Activated naive CD4-positive, alpha-beta T cell treated with Interleukin-2 at 50 U/mL for 16 hours (primary cell): ENCODE measurements at places on chromosomes 2 and 18.

- no peak for DNase-seq
Observed at GRCh38 chr2:220015576-220015975, 388.1 kb downstream of the SLC4A3 start.

GRCh38 chr18:50928551-50928950 lies 39.3 kb upstream of the ELAC1 start:
- DNase-seq: no peak

- no peak for DNase-seq
Observed at GRCh38 chr2:231917280-231918066, 8.7 kb downstream of the NPPC start.

DNA sequence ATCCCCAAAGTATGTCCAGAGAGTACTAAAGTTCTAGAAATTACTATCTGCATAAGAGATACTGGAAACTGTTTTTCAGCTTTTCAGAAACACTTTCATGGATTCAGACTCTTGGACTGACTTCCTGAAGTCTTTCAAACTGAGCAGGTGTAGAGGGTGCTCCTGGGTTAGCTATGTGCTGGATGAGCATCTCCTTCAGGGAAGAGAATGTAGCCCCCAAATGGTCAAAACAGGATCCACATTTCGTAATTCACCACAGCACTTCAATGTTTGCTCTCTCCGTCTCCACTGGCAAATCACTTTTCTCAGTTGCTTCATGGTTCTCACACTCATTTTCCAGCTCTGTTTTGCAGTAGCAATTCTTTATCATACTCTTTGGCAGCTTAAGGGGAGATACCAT lies 23.2 kb upstream of the SATB2 start:
- no peak for DNase-seq

DNA sequence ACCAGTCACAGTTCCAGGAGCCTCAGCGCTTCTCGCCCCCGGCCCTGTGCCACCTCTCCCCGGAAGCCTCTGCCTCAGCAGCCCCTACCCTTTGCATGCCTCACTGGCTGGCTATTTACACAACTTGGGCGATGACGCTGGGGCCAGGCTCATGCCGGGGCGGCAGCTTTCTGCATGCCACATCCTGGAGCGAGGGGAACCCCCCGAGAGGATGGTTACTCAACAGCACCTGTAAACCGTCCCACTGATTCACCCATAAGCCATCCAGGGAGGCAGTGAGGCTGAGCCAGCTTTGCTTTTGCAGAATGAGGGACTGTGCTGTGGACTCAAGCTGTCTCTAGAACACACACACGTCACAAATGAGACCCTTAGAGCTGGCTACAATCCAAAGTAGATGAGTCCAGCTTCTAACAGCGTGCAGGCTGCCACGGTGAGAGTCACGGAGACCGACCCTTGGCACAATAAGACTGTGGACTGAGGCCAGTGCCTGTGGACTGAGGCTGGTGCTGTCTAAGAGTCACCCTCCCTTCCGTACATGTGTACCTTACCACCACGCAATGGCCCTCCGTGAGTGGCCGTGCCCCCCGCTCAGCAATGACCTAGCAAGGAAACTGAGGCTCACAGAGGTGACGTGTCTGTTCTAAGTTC lies 45.6 kb upstream of the ODC1 start:
- peak; percentile 90 for DNase-seq

GRCh38 chr18:73168236-73168635 lies 300.4 kb upstream of the NETO1 start:
- DNase-seq: no peak

- DNase-seq: no peak
Observed at GRCh38 chr18:21853016-21853415, 112.4 kb downstream of the MIB1 start.

- no peak for DNase-seq
Observed at GRCh38 chr18:61980355-61980754, 87.5 kb upstream of the RNF152 start.

DNA sequence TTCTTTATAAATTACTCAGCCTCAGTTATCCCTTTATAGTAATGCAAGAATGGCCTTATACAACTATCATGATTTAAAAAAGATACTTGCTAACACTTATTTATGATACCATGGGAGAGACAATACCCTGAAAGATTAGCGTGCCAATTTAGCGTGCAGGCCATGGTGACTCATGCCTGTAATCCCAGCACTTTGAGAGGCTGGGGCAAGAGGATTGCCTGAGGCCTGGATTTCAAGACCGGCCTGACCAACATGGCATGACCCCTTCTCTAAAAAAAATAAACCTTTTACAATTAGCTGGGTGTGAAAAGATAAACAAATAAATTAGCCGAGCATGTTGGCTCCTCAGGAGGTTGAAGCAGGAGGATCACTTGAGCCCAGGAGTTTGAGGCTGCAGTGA lies 493.4 kb upstream of the FSIP2 start:
- no peak for DNase-seq

DNA sequence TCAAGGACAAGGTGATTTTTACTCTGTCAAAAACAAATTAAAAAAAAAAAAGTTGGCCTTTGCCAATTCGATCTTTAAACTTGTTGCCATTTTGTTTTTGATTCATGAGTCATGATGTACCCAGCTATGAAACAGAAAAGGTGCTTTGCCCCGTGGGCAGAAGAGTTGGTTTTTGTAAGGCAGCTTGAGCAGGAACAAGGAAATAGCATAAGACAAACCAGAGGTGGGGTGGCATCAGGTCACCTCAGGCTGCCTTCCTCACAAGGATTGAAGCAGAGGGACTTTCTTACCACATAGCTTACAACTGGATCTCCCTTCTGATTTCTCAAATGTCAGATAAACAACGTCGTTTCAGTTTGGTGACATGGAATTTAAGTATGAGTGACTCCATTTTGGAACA lies 123.8 kb downstream of the ARL4C start:
- DNase-seq: no peak

GRCh38 chr2:10390369-10390801 lies 57.7 kb downstream of the ODC1 start:
- no peak for DNase-seq

- no peak for DNase-seq
Observed at GRCh38 chr2:224022486-224022885, 16.6 kb downstream of the SERPINE2 start.

GRCh38 chr2:65638443-65638842 lies 206.0 kb upstream of the SPRED2 start:
- no peak for DNase-seq
